ENCODE measurements at places on chromosomes 2 and 18.

GRCh38 chr2:240877460-240878340, 9.1 kb downstream of the AGXT start:
- DNase-seq = no peak

GRCh38 chr2:110100480-110100879, 15.1 kb downstream of the MALL start:
- DNase-seq = no peak

GRCh38 chr2:125979886-125980285, 676.1 kb upstream of the GYPC start:
- no peak for DNase-seq

- DNase-seq = no peak
Measured at GRCh38 chr18:10419420-10420103, 34.9 kb upstream of the APCDD1 start.

GRCh38 chr18:12836551-12836950, 47.5 kb downstream of the PTPN2 start:
- DNase-seq = no peak

GRCh38 chr2:151482171-151482725, 72.5 kb downstream of the RIF1 start:
- DNase-seq = no peak

All from stimulated activated CD8-positive, alpha-beta memory T cell treated with anti-CD3 and anti-CD28 coated beads, Interleukin-7, amount 100 ng/mL, for 1 hour (primary cell).